EL (cell line): ENCODE measurements at places on chromosomes 3 and 15.
A peak's percentile ranks its signal among the peaks of the same experiment; 100 is the strongest.

- peak; percentile 41 for DNase-seq
Observed at GRCh38 chr15:57591822-57592367, at the start of gene MYZAP. MYZAP (plus strand) TSS chr15:57591904; CDS start chr15:57592035, 131 bp downstream.

DNA sequence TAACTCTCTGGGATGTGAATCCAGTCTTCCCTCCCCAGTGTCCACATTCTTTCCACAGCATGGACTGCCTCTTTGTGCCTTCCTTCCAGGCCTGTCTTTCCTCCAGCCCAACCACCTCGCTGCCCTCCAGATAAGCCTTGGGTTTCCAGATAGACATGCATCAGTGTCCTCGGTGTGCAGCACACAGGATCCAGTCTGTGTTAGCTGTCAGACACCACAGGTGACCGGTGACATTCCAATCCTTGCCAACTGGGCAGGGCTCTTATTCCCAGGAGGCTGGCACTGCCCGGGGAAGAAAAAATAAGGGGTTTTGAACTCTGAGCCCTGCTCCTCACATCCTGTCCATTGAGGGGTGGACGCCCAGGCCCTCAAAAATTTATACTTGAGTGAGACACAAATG is 6.0 kb upstream of the SLC6A1 start:
- DNase-seq, result no peak

- no peak for DNase-seq
Observed at GRCh38 chr3:194637066-194637465, 3.8 kb upstream of the TMEM44 start.

- DNase-seq, result peak; percentile 97
Observed at GRCh38 chr3:46089237-46090011, 62.1 kb upstream of the XCR1 start.

- DNase-seq, result no peak
Observed at GRCh38 chr15:25641762-25642161, 202.9 kb upstream of the UBE3A start.

DNA sequence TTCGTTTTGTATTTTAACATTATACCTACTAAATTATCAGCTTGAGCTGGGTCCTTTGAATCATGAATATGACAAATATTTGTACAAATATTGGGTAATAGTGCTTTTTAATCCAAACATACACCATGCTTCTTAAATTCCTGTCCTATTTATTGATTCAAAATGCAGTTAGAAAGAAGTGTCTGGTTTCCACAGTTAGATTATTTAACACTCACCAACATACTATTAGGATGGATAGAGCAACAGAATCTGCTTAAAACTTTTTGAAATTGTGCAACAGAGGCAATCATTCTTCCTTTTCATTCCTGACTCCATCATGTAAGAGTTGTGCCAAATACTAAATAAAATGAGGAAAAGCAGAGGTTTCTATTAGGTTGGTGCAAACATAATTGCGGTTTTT is 281.2 kb downstream of the LSAMP start:
- DNase-seq, result no peak
